NCI-H2227 treated with DMSO at 0.1 percent for 48 hours (cell line): ENCODE measurements at places on chromosomes 12 and 14.

DNA sequence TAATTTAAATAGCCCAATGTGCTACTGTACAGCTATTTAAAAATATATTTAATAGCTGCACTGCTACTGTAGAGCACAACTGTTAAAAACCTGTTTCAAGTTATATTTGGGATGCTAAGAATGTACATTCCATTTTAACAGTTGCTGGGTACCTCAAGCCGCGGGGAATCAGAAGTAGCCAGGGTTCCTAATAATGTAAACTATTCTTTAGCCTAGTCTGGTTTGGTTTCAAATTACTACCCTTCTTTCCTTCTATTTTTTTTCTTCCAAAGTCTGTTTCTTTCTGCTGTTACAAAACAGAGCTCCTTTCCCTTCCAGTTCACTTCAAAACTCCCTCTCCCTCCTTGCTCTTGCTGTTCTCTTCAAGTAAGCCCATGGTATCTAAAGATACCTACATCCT is 21.3 kb downstream of the SCAF11 start:
- no peak for DNase-seq

GRCh38 chr14:89004166-89004565 is 179.7 kb downstream of the TTC8 start:
- no peak for DNase-seq

DNA sequence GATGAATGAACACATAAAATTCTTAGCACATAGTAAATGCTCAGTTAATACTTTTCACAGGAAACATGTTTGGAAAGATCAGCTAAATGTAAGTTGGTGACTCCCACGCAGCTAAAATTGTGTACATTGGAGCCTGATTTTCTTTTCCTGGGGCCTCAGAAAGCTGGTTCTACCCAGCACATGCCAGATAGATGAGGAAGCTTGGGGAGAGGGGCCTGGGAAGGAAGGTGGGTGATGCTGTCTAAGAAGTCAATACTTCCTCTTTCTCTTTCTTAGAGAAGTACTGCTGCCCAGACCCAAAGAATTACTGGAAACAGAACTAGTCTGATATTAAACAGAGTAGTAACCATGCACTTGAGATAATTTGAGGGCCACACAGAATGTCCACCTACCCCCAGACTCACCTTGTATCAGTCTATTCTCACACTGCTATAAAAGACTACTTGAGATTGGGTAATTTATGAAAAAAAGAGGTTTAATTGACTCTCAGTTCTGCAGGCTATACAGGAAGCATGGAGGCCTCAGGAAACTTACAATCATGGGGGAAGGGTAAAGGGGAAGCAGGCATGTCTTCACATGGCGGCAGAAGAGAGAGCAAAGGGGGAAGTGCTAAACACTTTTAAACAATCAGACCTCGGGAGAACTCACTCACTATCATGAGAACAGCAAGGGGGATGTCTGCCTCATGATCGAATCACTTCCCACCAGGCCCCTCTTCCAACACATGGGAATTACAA is 123.3 kb upstream of the MED13L start:
- DNase-seq, result no peak

DNA sequence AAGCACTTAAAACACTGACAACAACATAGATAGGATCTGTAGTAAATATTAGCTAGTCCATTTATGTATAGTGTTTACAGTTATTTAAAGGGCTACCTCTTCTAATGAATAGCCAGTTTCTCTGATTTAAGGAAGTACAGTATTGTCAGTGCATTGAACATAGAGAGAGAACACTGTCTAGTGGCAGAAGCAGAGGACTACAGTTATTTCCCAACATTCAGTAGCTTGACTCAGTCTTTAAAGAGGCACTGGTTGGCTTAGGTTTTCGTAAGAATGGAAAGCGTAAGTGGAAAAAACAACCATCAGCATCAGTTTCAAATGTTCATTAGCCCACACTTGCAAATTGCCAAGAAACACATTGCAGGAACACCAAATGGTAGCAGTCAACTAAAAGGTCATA is 125.0 kb upstream of the HMGA2 start:
- no peak for DNase-seq

DNA sequence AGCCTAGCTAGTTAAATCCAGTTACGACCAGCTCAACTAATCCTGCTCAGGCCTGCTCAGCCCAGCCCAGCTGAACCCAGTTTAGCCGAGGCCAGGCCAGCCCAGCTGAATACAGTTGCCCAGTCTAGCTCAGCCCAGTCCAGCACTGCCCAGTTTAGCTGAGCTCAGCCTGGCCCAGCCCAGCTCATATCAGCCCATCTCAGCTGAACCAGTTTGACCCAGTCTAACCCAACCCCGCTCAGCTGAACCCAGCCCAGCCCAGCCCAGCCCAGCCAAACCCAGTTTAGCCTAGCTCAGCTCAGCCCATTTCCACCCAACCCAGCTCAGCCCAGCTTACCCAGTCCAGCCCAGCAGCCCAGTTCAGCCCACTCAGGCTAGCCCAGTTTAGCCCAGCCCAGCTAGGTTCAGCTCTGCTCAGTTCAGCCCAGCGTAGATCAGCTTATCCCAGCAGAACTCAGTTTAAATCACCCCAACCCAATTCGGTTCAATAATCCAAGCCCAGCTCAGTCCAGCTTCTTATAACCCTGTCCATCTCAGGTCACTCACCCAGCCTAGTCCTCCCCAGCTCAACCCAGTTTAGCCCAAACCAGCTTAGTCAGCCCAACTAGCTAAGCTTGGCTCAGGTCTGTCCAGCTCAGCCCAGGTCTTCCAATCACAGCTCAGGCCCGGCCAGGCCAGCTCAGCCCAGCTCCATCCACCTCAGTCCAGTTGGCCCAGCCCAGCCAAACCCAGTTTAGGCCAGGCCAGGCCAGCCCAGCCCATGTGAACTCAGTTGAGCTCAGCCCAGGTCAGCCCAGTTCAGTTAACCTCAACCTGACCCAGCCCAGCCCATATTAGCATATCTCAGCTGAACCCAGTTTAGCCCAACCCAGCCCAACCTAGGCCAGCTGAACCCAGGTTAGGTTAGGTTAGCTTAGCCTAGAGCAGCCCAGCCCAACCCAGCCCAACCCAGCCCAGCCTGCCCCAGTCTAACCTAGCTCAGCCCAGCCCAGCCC is 76.7 kb downstream of the TMEM121 start:
- DNase-seq, result no peak

DNA sequence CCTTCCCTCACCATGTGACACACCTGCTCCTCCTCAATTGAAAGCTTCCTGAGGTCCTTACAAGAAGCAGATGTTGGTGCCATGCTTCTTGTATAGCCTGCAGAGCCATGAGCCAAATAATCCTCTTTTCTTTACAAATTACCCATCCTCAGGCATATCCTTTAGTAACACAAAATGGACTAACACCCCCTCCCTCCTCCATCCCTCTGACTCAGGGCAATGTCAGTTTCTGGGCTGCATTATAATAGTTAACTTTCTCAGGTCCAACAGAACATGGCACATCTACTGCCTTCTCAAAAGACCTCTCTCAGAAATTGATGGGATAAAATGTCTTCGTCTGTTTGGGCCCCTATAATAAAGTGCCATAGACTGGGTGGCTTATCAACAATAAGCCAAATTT is 287.0 kb downstream of the DPF3 start:
- DNase-seq, result no peak

GRCh38 chr14:56216626-56217379 is 98.6 kb downstream of the PELI2 start:
- no peak for DNase-seq
